NCI-H82 (cell line): ENCODE measurements at places on chromosomes 7 and 10.

DNA sequence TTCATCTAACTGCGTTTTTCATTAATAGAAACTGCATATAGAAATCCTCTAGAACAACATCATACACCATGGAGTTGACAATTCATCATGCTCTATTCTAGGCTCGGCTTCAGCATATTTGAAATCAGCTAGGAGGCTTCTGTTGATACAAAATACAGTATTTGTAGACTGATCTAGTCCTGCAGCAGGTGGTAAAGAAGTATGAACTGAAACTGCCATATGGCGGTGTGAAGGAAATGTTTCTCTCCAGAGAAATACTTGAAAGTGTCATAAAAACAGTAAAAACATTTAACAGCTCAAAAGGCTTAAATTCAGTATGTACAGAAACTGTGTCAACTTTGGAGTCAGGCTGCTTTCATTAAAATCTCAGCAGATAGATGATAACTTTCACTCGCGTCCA lies 32.0 kb upstream of the MYO3A start:
- DNase-seq: no peak

- DNase-seq: no peak
Measured at GRCh38 chr7:133860628-133861335, 266.4 kb upstream of the LRGUK start.

- no peak for DNase-seq
Measured at GRCh38 chr10:30188556-30189237, 129.3 kb upstream of the JCAD start.

GRCh38 chr7:20219446-20220292 lies 2.5 kb upstream of the MACC1 start:
- no peak for DNase-seq

DNA sequence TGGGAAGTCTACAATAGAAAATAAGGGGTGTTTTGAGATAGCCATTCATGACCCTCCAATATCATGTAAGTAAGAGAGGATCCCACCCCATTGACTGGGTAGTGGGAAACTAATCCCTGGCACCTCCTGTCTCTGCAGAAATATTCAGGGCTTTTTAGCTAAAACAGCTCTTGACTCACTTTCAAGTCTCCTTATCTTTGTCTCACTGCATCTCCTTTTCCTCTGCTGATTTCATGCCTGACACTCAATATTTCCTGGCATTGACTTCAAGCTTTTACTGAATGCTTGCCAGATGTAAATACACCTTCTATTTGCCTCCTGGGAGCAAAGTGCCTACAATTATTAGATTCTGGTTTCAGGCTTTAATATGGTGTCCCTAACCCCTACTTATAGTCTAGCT lies 57.1 kb downstream of the CHRM2 start:
- no peak for DNase-seq

- no peak for DNase-seq
Measured at GRCh38 chr7:128360359-128360678, 1.2 kb downstream of the PRRT4 start.

GRCh38 chr10:120480848-120481247 lies 23.8 kb downstream of the PLPP4 start:
- DNase-seq: peak; percentile 40

DNA sequence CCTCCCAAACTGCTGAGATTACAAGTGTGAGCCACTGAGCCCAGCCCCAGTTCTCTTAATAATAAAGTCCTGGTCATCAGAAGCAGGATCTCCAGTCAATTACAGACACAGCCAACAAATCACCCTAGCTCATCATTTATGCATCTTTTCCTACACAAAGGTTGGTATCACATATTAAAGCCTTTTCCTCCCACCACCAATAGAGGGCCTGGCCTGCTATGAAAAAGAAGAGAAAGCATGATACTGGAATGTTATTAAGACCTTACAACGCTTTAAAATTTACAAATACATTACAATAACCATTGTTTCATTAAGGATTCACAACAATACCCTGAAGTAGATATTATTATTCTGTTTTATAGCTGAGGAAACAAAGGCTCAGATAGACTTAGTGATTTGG lies 25.9 kb downstream of the VAX1 start:
- peak; percentile 4 for DNase-seq

DNA sequence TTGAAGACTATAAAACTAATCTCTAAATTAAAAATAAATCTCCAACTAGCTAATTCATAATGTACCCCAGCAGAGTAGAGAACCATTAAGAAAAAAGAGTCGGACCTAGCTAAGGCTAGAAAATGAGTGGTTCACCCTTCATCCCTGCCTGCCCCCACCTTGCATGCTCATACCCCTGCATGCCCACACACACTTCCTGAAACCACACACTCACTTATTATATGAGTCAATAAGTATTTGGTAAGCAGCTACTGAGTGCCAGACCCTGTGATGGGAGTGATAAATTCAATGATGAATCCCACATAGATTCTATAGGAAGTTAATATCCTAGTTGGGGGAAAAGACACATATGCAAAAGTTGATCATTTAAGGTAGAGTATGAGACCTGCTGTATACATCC lies 152.9 kb upstream of the INHBA start:
- no peak for DNase-seq

DNA sequence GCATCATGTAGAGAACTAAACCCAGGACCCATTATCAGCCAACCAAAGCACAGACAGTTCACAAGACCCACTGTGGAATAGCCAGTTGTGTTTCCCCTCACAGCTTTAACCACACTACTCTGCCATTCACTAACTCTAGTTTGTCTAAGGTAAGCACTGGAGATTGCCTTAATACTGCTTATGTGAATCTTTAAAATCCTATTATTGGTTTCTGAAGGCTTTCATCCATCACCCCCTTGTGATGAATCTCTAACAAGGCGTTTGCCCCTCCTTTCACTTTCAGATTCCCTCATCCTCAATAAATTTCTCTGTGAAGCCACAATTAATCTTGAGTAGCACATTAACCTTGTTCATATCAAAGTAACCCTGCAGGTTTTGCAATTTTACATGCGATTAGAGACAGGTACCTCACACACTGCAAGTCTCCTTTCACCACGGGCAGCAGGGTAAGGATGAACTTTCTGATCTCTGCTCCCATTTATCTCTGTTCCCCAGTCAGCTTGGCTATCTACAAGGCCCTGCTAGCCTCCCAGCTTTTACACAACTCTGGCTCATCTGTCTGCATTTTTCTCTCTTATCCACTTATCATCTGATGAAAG lies 785.6 kb downstream of the REEP3 start:
- peak; percentile 77 for DNase-seq

DNA sequence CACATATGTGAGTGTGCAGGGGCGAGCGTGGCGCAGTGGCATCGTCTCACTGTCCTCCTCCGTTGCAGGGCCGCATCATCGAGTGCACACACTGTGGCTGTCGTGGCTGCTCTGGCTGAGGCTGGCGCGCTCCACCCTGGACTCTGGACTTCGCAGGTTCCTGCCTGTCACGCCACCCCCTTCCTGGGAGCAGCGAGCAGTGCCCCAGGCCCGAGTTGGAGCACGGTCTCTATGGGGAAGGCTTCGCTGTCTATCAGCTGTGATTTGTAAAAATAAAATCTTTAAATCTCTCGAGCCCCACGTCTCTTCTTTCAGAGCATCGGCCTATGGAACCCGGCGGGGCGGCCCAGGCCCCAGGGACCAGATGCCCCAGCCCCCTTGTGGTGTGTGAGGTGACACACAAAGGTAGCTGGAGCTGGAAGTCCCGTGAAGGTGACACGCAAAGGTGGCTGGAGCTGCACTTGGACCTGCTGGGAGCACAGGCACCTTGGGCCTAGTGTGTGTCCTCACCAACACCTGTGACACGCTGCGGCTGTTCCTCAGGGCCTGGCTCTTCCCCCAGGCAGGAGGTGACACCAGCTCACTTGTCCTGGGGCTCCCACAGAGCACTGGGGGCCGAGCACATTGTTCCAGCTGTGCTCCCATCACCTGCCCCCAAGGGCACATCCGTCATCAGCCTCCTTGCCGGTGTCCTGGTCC lies 10.7 kb downstream of the BUD31 start:
- no peak for DNase-seq

- peak; percentile 73 for DNase-seq
Measured at GRCh38 chr10:114043532-114044246, at the start of gene ADRB1. ADRB1 (plus strand) TSS chr10:114043866; CDS start chr10:114044133, 267 bp downstream.

DNA sequence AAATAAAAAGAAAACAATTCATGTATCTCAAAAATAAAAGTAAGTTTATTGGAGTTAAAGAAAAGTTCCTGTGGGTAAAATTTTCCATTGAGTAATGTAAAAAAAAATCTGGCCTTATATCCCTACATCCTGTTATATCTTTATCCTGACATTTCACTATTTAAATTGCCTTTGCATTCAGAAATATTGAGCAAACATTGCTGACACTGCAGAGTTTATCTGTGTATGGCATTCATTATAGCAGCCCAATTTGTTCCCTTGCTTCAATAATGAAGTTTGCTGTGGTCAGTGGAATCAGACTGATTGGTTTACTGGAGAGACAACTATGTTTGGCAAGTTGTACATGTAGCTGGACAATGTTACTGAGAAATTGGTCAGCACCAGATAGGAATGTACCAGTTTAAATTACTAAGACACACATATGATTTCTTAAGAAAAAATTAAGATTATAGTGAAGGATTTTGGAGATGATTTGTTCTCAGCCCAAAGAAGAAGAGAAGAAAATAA lies 271.7 kb downstream of the ANKRD7 start:
- no peak for DNase-seq

DNA sequence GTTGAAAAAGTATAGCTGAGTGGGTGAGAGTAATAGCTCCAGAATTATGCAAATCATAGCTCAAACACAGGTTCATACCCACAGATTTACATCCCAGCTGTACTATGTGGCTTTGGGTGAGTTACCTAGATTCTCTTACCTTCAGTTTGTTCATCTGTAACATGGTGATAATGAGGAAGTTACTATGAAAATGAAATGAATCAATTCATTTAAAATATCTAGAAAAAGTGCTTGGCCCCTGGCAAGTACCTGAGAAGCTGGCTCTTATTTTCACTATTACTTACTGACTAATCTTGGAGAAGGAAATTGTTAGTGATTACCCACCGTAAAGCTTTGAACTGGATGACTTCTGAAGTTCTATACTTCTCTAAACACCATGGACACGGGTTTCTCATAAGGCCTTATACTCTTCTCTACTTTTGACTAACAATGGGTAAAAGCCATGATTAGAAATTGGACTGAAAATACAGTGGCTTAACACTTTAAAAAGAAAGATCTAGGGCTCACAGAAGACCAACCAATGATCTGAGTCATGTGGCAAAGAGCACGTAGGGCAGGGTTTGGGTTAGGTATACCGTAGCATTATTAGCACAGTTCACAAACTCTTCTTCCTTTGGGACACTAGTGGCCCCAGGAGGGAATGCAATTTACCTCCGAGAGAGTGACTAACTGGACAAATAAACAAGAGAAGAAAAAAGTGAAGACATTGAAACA lies 149.2 kb downstream of the PLPP4 start:
- DNase-seq: no peak

DNA sequence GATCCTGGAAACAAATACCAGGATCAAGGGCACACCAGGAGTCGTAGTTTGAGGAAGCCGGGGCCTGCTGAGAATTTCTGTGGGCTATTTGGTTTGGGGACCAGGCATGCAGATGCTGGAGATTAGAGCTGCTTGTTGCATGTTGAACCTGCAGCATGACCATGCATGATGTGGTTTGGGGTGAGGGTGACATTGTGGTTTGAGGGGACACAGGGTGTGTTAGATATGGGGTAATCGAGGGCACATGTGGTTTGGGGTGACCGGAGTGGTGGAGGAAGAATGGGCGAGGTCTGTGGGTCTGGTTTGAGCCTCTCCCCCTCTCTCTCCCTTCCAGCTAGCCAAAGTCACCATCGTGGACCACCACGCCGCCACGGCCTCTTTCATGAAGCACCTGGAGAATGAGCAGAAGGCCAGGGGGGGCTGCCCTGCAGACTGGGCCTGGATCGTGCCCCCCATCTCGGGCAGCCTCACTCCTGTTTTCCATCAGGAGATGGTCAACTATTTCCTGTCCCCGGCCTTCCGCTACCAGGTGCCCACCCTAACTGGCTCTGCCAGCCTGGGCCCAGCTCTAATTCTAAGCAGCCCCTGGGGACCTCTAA lies 10.2 kb downstream of the NOS3 start:
- DNase-seq: no peak

DNA sequence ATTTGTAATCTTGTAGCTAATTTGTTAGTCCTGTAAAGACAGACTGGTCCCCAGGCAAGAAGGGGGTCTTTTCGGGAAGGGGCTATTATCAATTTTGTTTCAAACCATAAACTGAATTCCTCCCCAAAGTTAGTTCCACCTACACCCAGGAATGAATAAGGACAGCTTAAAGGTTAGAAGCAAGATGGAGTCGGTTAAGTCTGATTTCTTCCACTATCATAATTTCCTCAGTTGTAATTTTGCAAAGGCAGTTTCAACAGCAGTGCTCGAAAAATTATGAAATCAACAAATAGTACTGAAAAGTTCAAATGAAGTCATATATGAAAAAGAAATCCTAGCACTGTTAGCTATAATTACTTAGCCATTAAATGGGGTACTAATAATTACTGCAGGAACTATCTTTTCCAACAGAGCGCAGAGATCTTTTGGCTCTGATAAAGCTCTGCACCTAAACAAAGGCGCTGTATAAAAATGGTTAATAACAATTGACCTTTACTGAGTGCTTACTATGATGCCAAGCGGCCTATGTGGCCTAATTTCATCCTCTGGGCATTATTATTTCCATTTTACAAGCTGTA lies 756 bp upstream of the SEC24C start:
- DNase-seq: no peak

DNA sequence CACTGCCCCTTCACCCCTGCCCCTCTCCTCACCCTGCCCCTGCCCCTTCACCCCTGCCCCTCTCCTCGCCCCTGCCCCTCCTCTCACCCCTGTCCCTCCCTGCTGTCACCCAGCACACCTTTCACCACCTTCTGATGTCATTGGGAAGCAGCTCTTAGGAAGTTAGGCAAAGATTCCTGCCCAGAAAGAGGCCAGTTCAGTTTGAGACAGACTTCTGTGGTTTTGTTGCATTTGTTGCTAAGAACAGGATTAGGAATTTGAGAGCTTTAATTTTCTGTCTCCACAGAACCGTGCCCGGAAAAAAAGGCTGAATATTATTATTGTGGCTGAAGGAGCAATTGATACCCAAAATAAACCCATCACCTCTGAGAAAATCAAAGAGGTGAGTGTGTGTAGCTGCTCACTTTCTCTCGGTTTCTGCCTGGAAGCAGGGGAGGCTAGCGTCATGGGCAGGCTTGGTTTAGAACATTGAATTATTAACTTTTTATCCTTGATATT lies 39.6 kb downstream of the PFKP start:
- DNase-seq: no peak

GRCh38 chr7:98420966-98421612 lies 20.2 kb upstream of the BAIAP2L1 start:
- peak; percentile 80 for DNase-seq

DNA sequence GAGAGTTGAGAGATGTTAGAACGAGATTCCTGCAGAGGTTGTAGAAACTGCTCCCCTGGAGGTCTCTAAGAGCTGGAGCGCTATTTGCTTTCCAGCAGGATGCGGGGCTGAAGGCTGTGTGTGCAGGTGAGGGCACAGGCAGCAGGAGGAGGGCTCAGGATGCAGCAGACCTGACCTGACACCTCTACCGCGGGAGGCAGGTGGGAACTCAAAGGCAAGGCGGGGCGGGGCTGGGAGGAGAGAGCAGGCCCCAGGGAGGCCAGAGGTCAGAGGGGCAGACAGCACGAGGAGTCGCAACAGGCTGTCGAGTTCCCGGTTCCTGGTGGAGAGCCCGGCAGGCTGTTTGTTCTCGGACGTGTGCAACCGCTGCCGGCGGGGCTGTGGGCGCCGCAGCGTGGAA lies 7.9 kb upstream of the CRTAC1 start:
- DNase-seq: no peak

- DNase-seq: no peak
Measured at GRCh38 chr10:78331391-78331922, 297.8 kb downstream of the RPS24 start.
